ENCODE measurements at places on chromosomes 1 and 21.
A peak's percentile ranks its signal among the peaks of the same experiment; 100 is the strongest.

GRCh38 chr1:225963735-225964530 lies 22.9 kb upstream of the LEFTY2 start:
- DNase-seq, result no peak

GRCh38 chr1:3419415-3420204 lies 34.9 kb upstream of the ARHGEF16 start:
- DNase-seq, result no peak

DNA sequence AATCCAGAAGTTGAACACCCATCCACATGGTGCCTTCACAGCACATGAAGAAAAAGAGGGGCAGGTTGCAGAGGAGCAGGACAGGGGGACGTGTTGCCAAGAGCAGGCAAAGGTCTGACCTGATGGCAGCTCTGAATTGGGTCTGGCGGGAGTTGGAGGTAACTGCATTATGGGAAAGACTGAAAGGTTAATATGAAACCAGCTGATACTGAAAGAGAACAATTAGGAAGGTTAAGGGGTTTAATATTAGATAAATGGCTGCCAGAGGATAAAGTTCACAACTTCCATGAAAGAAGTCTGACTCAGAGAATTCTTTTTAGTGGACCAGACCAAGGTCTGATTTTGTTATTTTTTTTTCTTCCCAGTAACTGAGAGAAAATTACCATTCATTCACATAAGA lies 76.1 kb downstream of the CD58 start:
- DNase-seq, result no peak

GRCh38 chr1:98205291-98206017 lies 284.6 kb upstream of the DPYD start:
- DNase-seq, result no peak

GRCh38 chr1:9284061-9284460 lies 8.6 kb upstream of the SPSB1 start:
- DNase-seq, result no peak

DNA sequence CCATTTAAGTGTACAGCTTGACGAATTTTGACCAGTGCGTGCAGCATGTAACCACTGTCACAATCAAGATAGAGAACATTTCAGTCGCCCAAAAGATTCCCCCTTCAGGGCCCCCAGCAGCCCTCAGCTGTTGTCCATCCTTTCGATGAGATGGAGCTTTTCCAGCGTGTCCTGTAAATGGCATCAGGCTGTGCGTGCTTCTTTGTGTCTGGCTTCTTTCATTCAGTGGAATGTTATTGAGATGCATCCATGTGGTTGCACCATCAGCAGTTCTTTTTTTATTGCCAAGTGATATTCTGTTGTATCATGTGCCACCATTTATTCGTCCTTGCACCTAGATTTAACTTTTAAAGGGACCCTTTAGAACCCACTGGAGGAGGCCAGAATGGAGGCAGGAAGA lies 21.9 kb downstream of the UBE2Q1 start:
- DNase-seq, result no peak

- peak; percentile 85 for DNase-seq
Observed at GRCh38 chr1:169427081-169427641, at the start of gene CCDC181. CCDC181 (minus strand) TSS chr1:169427474; CDS start chr1:169424927, 2,547 bp downstream.

- DNase-seq, result no peak
Observed at GRCh38 chr1:95653618-95654017, 419.6 kb downstream of the RWDD3 start.

GRCh38 chr1:77484926-77485325 lies 197.5 kb downstream of the ZZZ3 start:
- no peak for DNase-seq

- DNase-seq, result peak; percentile 48
Observed at GRCh38 chr1:64917328-64917861, 49.0 kb downstream of the JAK1 start.

GRCh38 chr1:197180252-197180878 lies 33.9 kb upstream of the ASPM start:
- no peak for DNase-seq

- DNase-seq, result no peak
Observed at GRCh38 chr1:212205843-212206242, 79.4 kb upstream of the PPP2R5A start.

DNA sequence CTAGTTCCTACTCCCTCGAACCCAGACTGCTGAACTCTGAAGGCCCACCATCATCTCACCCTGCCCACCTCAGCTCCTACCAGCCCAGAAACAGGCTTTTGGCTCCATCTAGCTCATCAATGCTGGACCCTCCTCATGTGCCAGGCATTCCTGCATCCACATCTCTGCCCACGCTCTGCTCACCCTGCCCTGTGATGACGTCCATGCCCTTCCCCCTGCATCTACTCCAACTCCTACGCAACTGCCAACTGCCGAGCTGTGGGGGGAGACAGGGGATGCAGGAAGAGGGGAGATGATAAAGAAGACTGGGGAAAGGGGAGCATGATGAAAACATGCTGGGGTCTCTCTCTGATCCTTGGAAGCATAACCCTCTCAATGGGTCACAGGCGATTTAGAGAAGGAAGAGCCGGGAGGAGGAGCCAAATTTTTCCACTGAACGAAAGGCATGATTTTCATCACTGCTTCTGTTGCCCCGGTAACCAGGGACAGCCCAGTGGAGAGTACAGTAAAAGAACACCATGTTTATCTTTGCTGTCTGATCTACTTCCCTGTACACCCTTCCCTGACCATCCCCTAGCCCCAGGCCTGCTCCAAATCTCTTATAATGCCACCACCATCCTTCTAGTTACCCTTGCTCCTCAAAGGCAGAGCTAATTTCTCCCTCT lies 44.3 kb downstream of the CD34 start:
- DNase-seq, result no peak

GRCh38 chr1:68969441-68969840 lies 472.6 kb upstream of the DEPDC1 start:
- DNase-seq, result no peak

- no peak for DNase-seq
Observed at GRCh38 chr21:42679319-42680057, 26.1 kb downstream of the PDE9A start.

- DNase-seq, result no peak
Observed at GRCh38 chr1:110309767-110310166, 29.4 kb upstream of the RBM15 start.

DNA sequence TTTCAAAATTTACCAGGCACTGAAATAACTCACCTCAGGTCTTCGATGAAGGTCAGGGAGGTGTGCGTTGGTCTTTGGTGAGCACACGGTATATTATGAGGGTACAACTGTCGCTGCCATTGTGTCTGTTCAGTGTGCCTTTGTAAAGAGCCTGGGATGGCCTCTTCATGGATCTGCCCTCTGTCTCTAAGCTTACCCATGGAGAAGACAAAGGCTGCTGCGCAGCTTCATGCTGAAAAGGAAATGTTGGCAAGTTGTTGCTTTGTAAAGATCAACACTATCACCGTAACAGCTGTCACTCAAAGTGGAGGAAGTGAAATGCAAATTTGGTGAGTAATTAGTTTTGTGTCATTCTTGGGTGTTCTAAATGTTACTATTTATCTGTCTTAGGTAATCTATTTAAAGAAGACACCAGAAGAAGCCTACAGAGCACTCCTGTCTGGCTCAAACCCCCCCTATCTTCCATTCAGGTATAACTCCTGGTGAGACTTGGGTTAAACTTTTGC lies 71.6 kb downstream of the CDC14A start:
- DNase-seq, result no peak

- DNase-seq, result no peak
Observed at GRCh38 chr21:42799516-42799915, 79.8 kb downstream of the WDR4 start.

DNA sequence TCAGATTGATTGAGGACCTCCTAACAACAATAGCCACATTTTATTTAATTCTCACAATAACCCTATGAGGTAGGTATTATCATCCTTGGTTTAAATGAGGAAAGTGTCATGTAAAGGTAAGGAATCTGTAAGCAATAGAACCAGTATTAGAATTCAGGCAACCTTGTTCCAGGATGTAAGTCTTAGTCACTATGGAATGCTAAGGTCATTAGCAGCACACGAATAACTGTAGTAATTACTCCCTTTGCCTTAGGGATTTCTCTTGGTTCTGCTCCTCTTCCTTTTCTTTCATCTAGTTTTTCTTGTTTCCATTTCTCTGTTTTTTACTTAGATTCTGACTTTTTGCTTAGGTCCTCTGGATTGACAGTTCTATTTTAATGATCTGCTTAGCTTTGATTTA lies 23.1 kb upstream of the ATP6V1G3 start:
- no peak for DNase-seq

GRCh38 chr1:66214901-66215300 lies 319.1 kb upstream of the SGIP1 start:
- no peak for DNase-seq

GRCh38 chr21:17779496-17779895 lies 39.7 kb downstream of the C21orf91 start:
- DNase-seq, result no peak

GRCh38 chr1:166132496-166132895 lies 34.3 kb downstream of the FAM78B start:
- no peak for DNase-seq

GRCh38 chr1:5985250-5985649 lies 7.0 kb downstream of the NPHP4 start:
- no peak for DNase-seq

- no peak for DNase-seq
Observed at GRCh38 chr1:4915154-4915553, 260.7 kb downstream of the AJAP1 start.

- no peak for DNase-seq
Observed at GRCh38 chr1:115199416-115200132, 110.3 kb upstream of the TSPAN2 start.

GRCh38 chr1:168187177-168187576 lies 8.4 kb downstream of the TIPRL start:
- DNase-seq, result no peak

DNA sequence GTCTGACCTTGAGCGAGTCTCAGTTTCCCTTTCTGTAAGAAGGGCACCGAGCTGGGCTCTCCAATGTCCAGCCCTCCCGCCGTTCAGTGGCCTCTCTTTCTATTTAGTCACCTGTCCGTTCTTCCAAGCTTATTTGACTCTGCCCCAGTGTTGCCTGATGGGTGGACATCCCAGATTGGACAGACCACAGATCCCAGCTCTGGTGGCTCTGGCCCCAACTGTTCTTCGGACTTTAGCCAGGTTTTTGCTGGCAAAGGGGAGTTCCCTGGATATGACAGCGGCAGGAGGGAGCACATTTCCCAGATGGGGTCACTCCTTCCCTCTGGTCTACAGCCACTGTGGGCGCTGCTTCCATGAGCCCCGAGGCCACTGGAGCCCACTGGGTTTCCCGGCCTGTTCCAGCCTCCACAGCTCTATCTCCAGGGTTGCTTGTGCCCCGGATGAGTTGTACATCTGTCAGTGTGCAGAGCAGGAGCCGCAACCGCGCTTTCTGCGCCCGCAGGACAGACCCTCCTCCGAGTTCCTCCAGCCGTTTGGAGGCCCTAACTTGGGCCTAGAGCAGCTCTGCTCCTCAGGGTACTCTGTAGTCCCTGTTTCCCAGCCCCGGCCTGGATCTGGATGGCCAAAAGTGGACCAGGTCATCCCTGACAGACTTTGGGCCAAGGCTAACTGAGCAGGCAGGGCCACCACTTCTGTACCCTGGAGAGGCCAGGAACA lies 3.8 kb downstream of the DMBX1 start:
- DNase-seq, result no peak

GRCh38 chr1:181059435-181059834 lies 25.7 kb downstream of the MR1 start:
- DNase-seq, result no peak

GRCh38 chr1:117093870-117094621 lies 27.5 kb downstream of the TRIM45 start:
- DNase-seq, result no peak

GRCh38 chr1:101371259-101371658 lies 134.4 kb downstream of the S1PR1 start:
- DNase-seq, result no peak

DNA sequence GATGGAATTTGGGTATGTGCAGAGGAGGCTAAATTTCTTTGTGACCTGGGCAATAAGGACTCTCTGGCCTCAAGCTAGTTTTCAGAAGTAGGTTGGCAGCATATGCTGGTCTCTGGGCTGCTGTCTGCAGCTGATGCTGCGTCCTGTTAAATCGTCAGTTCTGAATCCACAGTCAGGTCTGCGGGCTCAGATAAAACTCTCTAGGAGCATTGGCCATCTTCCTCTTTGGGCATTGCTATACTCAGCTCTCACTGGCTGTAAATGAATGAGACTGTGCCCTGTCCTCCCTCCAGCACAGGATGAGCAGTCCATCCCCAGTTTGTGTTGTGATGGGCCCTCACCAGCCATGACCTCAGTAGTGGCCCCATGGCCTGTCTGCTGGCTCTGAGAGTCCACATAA lies 272.6 kb downstream of the LRRC40 start:
- DNase-seq, result no peak

GRCh38 chr1:153470707-153471106 lies 10.3 kb upstream of the S100A7 start:
- no peak for DNase-seq
